Dermis blood vessel endothelial cell (primary cell): ENCODE measurements at places on chromosomes 2 and 18.
A peak's percentile ranks its signal among the peaks of the same experiment; 100 is the strongest.

DNA sequence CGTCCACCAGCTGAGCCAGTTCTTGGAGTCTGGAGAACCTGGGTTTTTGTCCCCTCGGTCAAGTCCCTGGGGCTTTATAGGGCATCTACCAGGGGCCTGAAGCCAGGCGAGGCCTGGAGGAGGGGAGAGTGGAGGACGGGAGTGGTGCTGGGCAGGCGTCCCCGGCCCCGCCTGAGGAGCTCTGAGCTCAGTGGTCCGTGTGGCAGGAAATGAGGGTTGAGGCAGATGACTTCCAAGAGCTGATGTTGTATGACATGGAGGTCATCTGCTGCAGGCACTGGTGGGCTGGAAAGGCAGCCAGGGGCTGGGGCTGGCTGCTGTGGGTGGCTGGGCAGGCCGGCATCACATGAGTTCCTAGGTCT is 118.5 kb upstream of the HS6ST1 start:
- no peak for DNase-seq

- DNase-seq: no peak
Observed at GRCh38 chr18:44837482-44838180, 156.9 kb downstream of the SETBP1 start.

- DNase-seq: no peak
Observed at GRCh38 chr2:222298001-222298310, 842 bp downstream of the PAX3 start.

DNA sequence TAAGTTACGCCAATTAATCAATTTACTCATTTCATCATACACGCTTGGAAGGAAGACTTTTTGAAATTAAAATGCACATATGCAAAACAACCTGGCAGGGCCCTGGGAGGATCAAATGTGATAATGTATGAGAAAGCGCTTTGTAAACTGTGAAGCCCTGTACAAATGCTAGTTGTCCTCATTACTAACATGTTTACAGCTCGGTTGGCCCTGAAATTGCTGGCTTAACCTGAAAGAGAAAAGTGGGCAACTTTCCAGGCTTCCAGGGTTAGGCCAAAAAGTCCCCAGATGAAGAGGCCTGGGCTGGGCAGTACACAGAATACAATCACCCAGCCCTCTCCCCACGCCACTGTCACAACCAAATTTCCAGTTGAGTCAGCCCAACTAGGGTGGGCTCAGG is 60.2 kb downstream of the DNMT3A start:
- DNase-seq: no peak

DNA sequence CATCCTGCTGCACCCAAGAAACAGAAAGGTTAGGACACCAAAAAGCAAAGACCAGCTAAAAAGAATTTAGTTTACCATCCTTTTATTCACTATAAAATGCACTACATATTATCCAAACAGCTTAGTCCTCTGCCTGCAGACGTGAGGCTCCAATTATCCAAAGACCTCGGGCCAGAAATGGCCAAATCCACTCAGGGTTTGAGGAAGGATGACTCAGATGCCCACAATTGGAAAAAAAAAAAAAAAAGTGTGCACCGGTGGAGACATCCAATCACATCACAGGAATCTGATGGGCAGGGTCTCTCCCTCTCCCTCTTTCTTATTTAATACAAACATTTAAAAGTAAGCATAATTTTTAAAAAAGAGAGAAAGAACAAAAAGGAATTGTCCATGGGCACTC is 65.7 kb downstream of the TRABD2A start:
- DNase-seq: no peak

DNA sequence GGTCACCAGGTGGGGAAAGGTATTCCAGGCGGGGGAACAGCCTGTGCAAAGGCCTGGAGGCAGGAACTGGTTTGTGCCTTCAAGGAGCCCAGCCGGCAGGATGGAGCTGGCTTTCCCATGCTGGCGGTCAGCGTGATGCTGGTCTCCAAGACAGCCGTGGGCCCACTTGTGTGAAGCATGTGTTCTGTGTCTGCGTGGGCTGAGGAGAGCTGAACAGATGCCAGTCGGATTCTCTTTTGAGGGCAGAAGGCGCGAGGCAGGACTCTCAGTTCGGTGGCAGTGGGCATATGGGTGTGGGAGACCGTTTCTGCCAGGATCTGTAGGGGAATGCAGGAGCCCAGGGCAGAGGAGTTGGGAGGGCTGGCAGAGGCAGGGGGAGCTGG is 191.6 kb downstream of the TWIST2 start:
- no peak for DNase-seq

DNA sequence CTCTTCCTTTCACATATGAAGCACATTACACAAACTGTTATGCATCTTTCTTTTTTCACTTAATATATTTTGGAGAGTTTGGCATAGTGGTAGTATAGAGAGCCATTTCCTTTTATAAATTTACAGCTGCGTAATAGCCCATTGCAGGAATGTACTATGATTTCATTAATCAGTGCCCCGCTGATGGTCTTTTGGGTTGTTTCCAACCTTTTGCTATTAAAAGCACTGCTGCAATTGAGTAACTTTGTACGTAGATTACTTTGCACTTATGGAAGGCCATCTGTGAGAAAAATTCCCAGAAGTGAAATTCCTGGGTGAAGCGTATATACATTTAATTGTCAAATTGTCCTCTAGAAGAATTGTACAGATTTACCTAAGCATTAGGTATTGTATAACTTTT is 565.3 kb upstream of the ZNF804A start:
- no peak for DNase-seq

- DNase-seq: no peak
Observed at GRCh38 chr2:107281637-107282036, 395.7 kb upstream of the ST6GAL2 start.

GRCh38 chr2:54838585-54839035 is 115.1 kb downstream of the EML6 start:
- DNase-seq: peak; percentile 84

DNA sequence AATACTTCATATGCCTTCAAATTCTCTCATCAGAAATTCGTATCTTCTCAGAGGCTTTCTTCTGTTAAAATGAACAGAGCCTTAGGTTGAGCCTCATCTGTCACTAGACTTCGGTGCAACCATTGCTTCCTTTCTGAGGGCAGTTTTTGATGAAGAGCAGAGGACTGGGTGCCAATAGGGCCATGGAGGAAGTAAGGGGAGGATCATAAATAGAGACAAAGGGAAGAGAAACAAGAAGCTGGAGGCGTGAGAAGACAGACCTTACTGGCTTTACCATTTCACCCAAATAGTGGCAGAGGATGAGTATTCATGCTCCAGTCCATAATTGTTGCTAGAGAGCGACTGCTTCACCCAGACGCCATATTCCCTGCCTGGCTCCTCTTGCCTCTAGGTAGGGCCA is 215.6 kb upstream of the PKDCC start:
- DNase-seq: no peak

DNA sequence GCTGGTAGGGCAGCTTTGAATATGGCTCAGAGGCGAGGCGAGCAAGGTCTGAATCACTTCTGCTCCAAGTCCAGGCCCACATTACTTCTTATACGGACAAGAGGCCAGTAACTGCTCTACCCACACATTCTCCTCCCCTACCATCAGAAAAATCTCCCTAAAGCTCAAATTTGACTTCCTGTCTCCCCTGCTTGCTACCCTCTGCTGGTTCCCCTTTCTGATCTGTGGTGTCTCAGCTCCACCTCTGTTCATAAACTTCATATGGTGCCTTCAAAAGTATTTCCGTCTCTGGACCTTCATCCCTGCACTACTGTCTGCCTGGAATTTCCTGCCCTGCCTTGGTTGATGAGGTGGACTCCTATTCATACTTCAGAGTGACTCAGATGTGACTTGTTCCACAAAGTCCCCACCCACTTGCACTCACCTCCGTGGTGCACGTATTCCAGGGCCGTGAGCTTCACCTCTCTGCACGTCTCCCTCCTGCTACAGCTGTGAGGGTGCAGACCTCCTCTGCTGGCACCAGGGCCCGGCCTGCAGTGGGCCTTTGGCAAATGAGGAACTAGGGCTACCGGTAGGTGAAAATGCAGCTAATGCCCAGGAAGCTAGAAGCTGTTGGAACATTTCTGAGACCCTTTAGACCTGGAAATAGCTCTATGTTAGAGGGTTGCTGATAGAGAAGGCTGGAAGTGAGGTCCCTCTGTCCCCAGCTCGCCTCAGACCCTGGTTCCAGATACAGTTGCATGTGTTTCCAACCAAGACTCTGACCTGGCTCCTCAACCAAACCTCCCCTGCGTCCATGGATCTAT is 24.6 kb upstream of the KCMF1 start:
- DNase-seq: peak; percentile 74

- peak; percentile 85 for DNase-seq
Observed at GRCh38 chr2:43611987-43612894, 16.4 kb upstream of the THADA start.

DNA sequence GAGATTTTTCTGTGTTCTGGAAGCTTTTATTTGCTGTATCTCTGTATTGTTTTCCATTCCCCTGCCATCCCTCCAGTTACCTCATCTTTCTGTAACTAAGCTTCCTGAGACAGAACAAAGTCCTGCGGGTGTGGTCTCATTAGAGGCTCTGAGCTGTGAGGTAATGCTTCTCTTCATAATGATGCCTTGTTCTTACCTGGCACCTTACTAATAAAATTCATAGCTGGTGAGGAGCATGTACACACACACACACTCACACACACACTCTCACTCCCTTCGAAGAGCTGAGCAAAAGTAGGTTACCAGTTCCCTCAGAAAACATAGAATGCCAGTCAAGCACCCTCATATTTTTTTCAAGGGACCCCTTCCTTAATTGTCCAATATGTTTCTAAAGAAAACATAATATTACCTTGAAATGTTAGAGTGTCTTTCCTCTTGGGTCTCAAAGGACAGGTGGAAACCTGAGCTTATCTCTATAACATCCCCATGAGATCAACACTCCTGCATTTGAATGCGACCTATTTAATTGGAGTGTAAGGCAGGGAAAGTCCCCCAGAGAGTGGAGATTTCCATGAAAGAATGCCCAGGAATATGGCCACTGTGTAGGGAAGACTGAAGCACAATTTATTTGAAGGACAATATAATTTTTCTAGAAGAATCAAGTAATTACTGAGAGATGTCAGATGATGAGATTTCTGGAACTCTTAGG is 161.6 kb upstream of the NCK2 start:
- DNase-seq: no peak

- peak; percentile 42 for DNase-seq
Observed at GRCh38 chr18:13218368-13218991, at the start of gene LDLRAD4. TSS of gene LDLRAD4 (plus strand) at chr18:13218760.

- no peak for DNase-seq
Observed at GRCh38 chr2:8303322-8303832, 378.5 kb upstream of the ID2 start.

DNA sequence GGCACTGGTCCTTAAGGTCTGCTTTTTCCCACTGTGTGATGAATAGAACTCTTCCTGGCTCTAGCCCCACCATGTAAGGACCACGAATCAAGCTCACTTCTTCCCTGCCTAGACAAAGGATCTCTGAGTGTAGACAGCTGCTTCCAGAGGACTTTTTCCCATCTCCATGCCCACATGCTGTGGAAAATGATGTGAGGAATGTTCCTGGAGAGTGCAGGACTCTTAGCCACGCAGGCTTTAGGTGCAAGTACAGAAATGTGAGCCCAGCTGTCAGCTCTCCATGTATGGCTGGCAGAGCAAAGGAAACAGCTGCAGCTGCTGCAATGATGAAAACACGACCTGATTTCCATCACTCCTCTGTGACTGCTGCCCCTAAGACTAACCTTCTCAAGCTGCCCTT is 35.5 kb downstream of the NXPH2 start:
- no peak for DNase-seq

GRCh38 chr18:74149878-74150277 is 1.6 kb downstream of the TIMM21 start:
- DNase-seq: no peak

DNA sequence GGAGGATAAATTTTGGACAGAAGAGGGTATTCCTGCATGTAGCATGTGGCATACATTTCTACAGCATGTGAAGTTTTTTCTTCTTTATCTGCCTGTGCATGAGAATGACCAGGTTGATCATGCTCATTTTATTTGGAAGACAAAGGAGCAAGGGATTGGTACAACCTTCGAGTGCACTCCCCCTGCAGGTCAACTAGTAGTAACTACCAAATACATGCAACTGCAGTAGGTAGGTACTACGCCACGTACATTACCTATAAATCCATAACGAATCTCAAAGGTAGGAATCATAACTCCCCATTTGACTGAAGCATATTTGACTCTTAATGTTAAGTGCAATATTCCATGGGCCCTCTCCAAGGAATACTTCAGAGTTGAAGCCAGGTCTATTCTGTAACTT is 763.9 kb downstream of the TSN start:
- peak; percentile 3 for DNase-seq

DNA sequence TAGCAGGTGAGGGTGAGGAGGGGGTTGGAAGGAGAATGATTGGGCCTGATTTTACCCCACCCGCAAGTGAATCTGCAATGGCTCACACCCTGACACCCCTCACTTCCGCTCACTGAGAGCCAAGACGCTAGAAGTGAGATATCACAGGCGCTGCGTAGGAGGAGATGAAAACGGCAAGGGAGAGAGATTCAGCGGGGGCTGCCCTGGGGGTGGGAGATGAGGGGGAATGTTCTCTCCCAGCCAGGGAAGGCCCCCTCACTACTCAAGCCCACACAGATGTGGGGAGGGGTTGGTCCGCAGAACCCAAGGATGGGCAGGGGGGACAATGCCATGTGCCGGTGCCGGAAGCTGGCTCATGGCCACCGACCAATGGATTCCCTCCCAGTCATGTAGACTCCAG is 32.9 kb downstream of the LOXHD1 start:
- no peak for DNase-seq

DNA sequence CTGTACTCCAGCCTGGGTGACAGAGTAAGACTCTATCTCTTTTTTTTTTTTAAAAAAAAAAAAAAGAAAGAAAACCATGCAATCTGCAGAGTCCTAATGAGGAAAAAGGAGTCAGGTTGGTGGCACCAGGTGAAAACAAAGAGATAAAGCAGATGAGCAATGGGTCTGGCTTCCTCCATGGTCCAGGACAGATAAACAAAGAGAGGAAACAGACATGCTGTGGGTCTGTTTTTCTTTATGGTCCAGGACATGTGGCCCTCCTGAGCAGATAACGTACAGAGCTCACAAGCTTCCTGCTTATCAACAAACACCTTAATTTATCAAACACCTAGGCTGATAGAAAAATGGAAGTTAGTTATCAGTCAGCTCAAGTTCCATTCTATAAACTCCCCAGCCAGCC is 24.4 kb upstream of the TUBB6 start:
- DNase-seq: no peak

GRCh38 chr2:204251998-204252376 is 293.3 kb upstream of the PARD3B start:
- DNase-seq: no peak

- no peak for DNase-seq
Observed at GRCh38 chr2:102707796-102708695, 53.8 kb upstream of the TMEM182 start.

DNA sequence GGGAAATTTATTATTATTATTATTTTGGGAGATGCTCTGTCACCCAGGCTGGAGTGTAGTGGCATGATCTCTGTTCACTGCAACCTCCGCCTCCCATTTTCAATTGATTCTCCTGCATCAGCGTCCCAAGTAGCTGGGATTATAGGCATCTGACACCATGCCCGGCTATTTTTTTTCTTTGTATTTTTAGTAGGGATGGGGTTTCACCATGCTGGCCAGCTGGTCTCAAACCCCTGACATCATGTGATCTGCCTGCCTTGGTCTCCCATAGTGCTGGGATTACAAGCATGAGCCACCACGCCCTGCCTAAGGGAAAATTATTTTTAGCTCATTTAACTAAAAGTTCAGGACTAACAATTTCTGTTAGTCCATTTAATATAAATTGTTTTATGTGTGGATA is 109.2 kb upstream of the SESTD1 start:
- no peak for DNase-seq
